ENCODE measurements at places on chromosomes 2 and 18.

GRCh38 chr18:8519102-8519501, 90.1 kb upstream of the RAB12 start:
- no peak for DNase-seq

GRCh38 chr2:17935242-17935885, 56.9 kb downstream of the KCNS3 start:
- DNase-seq, result no peak

DNA sequence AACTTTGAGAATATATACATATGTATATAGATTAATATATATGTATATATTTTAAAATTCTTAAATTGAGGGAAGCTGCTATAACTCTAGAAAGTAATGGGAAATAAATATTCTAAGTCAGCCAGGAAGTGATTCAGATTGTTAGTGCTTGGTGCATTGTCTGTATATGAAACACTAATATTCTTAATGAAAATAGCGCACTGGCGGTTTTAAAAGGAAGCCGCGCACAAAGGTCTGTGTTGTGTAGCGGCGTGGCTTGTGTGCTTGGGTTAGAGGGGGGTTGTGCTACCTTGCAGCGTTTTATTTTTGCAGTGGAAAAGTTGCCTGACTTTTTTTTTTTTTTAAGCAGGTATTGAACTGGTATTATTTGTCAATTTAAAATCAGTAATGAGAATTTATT, 11.3 kb downstream of the TSHZ1 start:
- DNase-seq, result no peak

DNA sequence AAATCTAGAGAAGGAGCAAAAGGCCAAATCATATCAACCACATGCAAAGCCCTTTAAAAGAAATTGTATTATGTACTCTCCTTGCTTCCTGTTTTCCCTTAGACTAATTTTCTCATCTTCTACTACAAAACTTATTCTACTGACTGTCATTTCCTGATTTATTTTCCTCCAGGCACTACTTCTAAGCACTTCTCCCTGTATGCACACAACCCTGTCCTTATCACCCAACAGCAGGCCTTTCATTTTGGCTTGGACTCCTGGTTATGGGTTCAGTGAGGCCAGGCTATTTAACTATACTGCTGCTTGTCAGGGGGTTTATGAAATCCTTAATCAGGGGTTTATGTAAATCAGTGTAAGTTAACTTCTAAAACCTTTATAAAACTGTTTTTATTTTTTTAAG, 205.1 kb upstream of the FAM98A start:
- DNase-seq, result no peak

GRCh38 chr2:182379241-182379640, 47.6 kb downstream of the PDE1A start:
- no peak for DNase-seq

DNA sequence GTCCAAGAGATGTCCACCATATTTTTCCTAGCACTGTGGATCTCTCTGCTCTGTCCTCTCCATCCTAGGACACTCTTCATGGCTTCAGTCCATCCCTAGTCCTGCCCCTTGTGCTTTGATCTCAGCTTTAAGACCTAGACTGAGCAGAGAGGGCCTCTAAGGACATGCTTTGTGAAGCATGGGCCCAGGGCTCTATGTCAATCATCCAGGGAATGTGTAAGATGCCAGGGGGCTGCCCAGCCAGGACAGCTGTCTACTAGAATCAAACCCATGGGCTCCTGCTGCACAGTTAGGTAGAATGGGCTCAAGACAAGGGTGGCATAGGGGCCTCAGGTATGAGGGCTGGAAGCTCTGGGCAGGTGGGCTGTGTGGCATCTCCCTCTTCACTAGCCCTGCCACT, 24.9 kb downstream of the TET3 start:
- DNase-seq, result no peak

GRCh38 chr2:31785876-31786275, 205.1 kb upstream of the SRD5A2 start:
- no peak for DNase-seq

DNA sequence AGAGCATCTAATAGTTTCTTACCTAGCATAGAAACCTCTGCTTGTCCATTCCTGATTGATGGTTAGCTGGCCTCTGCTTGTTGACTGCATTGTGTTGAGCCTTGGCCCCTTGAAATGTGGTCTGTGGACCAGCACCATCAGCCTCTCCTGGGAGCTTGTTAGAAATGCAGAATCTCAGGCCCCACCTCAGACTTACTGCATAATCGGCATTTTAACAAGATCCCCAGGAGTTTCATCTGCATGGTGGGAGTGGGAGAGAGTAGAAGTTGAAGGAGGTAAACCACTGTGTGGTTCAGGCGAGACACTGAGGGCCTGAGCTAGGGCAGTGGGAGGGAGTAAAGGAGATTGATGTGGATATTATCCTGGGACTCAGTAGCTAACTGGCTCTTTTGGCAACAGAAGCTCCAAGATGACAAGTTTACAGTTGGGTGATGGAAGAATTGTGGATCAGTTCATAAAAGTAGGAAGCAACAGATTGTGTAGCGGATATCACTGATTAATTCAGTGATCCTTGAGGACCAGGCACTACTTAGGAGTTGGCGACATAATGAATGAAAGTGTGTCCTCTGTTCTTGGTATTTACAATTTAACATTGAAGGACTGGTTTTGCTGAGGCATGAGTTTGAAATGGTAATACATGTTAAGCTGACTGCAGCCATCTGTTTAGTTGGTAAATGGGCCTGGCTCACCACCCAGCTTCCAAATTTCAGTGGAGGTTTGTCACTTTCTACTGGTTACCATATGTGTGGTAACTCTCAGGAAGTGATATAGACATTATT, 20.9 kb downstream of the PHLPP1 start:
- DNase-seq, result no peak

DNA sequence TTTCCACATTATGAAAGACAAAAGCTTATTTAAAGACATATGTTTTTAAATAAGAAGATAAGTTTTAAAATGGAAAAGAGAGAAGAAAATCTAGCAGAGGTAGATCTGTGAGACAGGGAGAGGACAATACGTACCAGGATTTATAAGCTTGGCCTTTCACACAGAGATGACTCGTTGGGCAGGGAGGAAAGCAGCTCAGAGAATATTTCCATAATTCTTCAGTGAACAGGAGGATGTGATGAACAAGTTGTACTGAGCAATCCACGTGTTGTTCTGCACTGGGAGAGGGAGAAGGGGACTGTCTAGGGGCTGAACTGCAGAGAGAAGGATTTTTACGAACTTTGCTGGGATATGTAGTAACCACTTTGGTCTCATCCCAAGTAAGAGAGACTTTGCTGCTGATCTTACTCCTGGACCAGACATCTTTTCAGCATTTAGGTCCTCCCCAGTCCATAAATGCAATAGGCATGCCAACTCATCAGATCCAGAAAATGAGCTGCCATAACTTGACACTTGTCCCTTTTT, 162.5 kb upstream of the SETBP1 start:
- DNase-seq, result no peak

DNA sequence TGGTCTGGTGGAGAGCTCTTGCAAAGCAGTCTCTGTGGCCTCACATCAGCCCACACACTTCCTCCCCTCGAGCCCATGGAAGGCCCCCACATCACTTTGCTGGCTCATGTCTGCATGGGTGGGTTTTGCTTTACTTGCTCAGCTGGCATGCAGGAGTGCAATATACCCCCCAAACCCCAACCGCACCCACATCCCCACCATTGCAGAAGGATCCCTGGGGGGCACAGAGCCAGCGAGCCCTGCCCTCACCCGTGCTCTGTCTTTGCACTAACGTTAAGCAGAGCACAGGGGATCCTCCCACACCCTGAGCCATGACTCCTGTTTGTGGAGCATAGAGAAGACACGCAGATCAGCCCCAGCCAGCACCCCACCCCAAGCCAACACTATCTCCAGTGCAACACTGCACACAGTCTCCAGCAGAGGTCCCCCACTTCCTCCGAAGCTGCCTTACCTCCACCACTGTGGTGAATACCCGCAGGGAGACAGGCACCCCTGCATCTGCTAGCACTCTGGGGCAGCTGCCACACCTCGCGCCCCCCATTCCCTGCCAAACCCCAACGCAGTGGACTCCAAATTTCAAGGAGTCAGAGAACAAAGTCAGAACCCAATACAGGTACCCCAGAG, 177.8 kb upstream of the RGPD4 start:
- no peak for DNase-seq

DNA sequence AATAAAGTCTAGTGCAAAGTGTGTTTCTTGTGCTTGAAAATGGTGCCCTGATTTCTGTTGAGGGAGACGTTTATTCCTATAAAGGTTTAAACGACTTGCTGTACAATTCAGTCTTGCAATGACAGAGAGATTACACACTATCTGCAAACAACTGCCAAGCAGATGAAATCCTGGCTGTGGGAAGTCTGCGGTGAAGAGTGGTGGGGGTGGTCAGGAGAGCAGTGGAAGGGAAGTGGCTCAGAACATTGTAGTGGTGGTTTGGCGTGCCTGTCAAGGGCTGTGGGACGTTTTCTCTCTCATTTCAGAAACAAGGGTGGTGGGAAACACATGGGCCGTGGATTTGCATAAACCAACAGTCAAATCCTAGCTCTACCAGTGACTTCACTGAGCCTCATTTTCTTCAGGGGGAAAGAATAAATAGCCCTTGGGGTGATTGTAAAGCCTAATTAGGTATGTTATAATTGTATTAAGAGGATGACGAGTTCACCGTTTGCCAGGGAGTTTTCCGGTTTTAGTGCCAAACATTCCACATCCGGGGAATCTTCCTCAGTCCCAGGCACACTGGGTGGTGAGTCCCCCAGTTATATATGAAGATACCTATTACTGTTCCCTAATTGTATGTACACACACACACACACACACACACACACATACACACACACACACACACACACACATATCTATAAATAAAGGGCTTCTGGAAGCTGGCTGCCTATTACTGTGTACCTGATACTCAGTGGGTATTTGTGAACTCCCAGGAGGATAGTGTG, 115.0 kb downstream of the SPTBN1 start:
- DNase-seq, result no peak

GRCh38 chr18:6294148-6294784, 120.4 kb downstream of the L3MBTL4 start:
- DNase-seq, result no peak

DNA sequence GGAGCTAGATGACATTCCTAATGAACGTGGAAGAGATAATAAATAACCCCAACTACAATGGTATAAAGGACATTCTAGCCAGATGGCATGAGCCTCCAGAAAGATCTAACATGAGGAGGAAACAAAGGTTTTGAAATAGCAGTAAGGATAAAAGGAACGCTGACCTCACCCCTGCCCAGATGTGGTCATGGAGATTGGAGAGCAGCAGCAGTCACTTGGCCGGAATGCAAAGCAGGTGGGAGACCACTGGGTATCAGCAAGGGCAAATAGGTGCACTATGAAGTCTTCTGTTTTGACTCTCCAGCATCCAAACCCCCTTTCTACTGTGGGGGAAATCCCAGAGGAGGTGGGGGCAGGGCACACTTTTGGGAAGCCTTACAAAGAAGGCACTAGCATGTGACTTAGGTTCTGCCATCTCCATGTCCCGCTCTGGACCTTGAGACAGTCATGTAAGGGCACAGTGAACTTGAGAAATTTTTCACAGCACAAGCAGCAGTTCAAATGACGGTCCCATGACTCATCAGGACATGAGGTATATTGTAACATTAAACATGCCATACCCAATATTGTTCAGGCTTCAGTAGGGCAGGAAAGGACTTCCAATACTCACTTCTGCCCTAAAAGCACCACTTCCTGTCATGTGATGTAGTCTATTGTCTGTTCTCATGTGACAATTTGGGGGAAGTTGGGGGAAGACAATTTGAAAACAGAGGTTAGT, 55.2 kb downstream of the METTL4 start:
- no peak for DNase-seq

DNA sequence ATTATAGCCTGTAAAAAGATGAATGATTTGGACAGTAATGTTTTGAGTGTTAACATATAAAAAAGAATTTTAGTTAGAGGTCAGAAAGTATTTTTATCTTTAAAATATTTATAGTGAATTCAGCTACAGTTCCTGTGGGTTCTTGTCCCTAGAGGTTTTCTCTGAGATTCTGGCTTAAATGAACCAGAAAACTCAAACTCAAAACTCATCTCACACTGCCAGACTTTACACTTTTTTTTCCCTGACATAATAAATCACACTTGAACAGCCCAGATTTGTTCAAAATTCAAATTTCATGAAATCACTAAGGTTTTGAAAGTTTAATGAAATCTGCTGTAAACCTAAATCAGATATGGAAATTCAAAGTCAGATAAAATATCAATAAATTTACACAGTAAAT, 92.3 kb downstream of the KCNH7 start:
- DNase-seq, result no peak

- no peak for DNase-seq
Measured at GRCh38 chr2:133589456-133589855, 21.2 kb upstream of the NCKAP5 start.

Measured in stimulated activated CD4-positive, alpha-beta T cell treated with anti-CD3 and anti-CD28 coated beads, TNF-alpha, amount 100 ng/mL, for 1 hour (primary cell).